Right atrium auricular region (tissue), 2 donors: ENCODE measurements at places on chromosomes 11 and 22.

DNA sequence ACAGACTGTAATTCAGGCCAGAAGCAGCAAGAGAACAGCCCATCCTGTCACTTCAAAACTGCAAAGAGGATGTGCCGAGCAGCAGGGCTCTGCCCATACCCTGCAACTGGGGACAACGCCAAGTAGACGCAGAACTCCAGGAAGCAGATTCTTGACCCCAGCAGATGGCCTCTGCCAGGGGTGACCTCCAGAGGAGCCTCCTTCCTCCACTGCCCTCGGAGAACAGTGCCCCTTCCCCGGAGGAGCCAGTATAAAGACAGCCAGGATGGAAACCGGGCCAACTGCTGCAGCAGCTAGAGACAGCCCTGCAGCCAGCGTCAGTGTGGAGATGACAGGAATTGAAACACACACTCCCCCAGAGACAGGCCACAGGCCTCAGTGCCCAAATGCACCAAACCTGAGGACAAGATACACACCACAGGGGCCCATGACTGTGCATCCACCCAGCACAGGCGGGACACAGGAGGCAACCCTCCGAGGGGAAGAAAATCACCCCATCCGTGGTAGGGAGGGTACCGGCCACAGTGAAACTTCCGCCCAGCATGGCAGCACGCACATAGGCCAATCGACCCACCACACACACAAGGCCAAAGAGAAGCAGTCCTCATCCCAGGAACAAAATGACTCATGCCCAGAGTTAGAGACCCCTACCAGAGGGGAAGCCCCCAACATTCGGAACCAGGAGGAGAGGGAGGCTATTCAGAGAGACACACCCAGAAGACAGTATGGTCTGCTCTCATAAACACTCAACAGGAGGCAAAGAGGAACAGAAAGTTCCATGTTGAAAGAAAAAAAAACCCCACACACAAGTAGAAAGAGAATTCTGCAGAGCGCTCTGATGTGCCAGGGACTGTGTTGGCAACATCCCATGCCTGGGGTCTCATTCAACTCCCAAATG lies 5.6 kb downstream of the AHNAK start:
- H3K4me1 ChIP-seq = peaks cover 89% of the 10 kb centered on the region
- DNase-seq = no peak
- peak overlapping the region; percentile 97 for H3K27ac ChIP-seq
- peaks cover 6% of the 10 kb centered on the region for H3K36me3 ChIP-seq
- H3K27me3 ChIP-seq = no peaks in the 10 kb centered on the region

DNA sequence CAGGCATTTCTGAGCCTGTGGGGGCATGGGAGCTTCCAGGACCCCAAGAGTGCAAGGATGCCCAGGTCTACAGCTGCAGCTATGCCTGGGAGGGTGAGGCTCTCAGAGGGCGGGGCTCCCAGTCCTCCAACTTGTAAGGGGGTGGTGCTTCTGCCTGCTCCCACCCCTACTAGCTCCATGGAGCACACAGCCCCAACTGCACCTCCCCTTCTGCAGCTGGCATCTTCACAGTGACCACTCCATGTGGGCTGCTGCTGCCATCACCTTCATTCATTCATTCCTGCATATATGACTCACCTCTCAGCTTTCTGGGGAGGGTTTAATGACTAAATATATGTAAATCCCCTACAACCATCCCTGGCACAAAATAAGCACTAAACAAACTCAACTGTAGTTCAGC lies 43.8 kb downstream of the CHST1 start:
- H3K27ac ChIP-seq = no peak overlapping the region
- H3K36me3 ChIP-seq = no peaks in the 10 kb centered on the region
- H3K27me3 ChIP-seq = no peaks in the 10 kb centered on the region
- H3K4me3 ChIP-seq = no peak overlapping the region
- DNase-seq = no peak
- no peaks in the 10 kb centered on the region for H3K4me1 ChIP-seq

- no peaks in the 10 kb centered on the region for H3K27me3 ChIP-seq
- peaks cover 23% of the 10 kb centered on the region for H3K36me3 ChIP-seq
- H3K4me1 ChIP-seq = peaks cover 55% of the 10 kb centered on the region
- no peak for DNase-seq
- H3K27ac ChIP-seq = no peak overlapping the region
Observed at GRCh38 chr11:65108469-65109123, 3.1 kb upstream of the TM7SF2 start.

DNA sequence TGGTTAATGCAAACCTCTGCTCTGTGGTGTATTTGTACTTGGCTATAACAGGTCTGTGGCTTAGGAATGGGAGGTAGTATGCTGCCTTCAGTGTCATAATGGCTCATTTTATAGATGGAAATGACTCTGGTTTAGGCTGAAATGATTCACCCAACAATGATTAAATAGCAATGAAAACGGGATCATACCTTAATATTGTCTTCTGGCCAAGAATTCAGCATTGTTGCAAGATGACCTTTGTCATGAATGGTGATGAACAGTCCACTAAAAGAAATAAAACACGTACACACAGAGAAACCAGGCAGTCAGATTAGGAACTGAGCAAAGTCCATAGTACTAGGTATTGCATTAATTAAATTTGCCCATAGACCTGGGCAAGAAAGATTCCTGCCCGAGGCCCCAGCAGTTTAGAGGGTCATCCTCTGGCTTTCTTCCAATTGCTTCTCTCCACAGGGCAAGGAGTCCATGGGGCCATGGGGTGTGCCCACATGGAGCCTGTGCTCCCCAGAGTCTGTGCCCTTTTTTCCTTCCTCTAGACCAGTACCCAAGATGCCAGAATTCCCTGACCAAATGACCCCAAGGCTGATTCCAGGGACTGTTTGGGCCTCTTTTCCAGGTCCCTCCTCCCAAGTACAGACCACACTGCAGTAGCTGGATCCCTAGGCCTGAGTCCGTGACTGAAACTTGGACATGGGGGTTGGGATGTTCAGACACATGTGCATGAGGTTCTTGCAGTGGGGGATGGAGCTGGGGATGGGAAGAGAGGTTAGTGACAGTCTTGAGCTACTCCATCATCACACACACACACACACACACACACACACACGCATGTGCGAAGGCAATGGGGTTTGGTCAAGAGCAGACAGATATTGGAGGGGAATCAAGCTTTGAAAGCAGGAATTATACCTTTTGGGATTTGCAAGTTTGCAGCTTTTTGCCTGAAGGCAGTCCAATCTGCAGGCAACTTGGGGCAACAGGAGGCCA lies 134.2 kb downstream of the CCDC81 start:
- no peaks in the 10 kb centered on the region for H3K27me3 ChIP-seq
- DNase-seq = no peak
- H3K4me1 ChIP-seq = peaks cover 19% of the 10 kb centered on the region
- no peak overlapping the region for H3K4me3 ChIP-seq

DNA sequence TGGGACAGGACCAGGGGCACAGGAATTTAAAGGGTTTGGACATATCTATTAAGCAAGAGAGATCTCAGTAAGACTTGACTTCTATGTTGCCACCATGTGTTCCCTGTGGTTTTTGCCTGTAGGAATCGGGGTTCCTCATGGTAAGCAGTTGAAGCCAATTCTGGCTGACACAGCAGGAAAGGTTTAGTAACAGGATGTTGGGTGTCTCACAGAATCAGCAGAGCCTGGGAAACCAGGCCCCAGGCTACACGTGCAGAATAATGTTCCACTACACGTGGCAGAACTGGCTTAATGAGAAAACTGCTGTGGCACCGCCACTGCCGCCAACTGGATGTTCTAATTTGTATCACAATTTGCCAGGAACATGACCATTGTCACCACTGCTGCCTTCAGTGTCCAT lies 264.6 kb upstream of the PLET1 start:
- H3K27ac ChIP-seq = peak overlapping the region; percentile 19
- no peaks in the 10 kb centered on the region for H3K27me3 ChIP-seq
- no peaks in the 10 kb centered on the region for H3K36me3 ChIP-seq
- H3K4me3 ChIP-seq = no peak overlapping the region
- no peaks in the 10 kb centered on the region for H3K4me1 ChIP-seq

GRCh38 chr11:7246179-7246578 lies 5.5 kb upstream of the SYT9 start:
- no peak overlapping the region for H3K27ac ChIP-seq
- H3K36me3 ChIP-seq = no peaks in the 10 kb centered on the region
- no peaks in the 10 kb centered on the region for H3K4me1 ChIP-seq
- no peak for DNase-seq

- DNase-seq = no peak
- H3K4me3 ChIP-seq = peak overlapping the region; percentile 26
- H3K4me1 ChIP-seq = no peaks in the 10 kb centered on the region
- no peak overlapping the region for H3K27ac ChIP-seq
Observed at GRCh38 chr11:64340671-64341335, 799 bp downstream of the CCDC88B start.

- no peaks in the 10 kb centered on the region for H3K4me1 ChIP-seq
- no peaks in the 10 kb centered on the region for H3K36me3 ChIP-seq
- H3K27me3 ChIP-seq = no peaks in the 10 kb centered on the region
- no peak for DNase-seq
- no peak overlapping the region for H3K4me3 ChIP-seq
- no peak overlapping the region for H3K27ac ChIP-seq
Observed at GRCh38 chr11:118827118-118827517, 36.2 kb upstream of the DDX6 start.

- H3K27me3 ChIP-seq = no peaks in the 10 kb centered on the region
- H3K4me1 ChIP-seq = peaks cover 13% of the 10 kb centered on the region
- H3K36me3 ChIP-seq = no peaks in the 10 kb centered on the region
- no peak overlapping the region for H3K4me3 ChIP-seq
Observed at GRCh38 chr22:23569291-23569690, 10.8 kb downstream of the IGLL1 start.

GRCh38 chr11:12695221-12695794 lies 21.1 kb downstream of the TEAD1 start:
- peak overlapping the region; percentile 91 for H3K27ac ChIP-seq
- no peaks in the 10 kb centered on the region for H3K4me1 ChIP-seq
- no peak overlapping the region for H3K4me3 ChIP-seq
- no peaks in the 10 kb centered on the region for H3K36me3 ChIP-seq
- H3K27me3 ChIP-seq = no peaks in the 10 kb centered on the region
